ENCODE measurements at places on chromosomes 16 and 17.

- DNase-seq, result no peak
Measured at GRCh38 chr17:10661437-10661836, 4.3 kb upstream of the MYH3 start.

DNA sequence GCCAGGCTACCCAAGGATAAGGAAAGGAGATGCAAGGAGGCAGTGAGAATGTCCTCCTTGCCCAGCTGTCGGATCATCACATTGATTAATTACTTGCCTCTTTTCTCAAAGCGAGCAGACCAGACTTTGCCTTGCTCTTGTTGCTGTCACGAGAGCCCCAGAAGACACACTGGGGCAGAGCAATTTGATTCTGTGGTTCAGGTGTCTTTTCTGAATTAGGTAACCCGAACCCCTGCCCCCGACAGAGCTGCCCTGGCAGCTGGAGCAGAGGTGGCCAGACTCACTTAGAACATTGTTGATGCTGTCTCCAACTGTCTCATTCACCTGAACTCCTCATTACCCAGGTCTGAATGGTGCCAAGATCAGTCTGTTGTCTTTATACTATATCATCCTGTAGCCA is 34.3 kb downstream of the VAT1L start:
- no peak for DNase-seq

GRCh38 chr17:75550139-75550465 is 24.6 kb downstream of the LLGL2 start:
- no peak for DNase-seq

DNA sequence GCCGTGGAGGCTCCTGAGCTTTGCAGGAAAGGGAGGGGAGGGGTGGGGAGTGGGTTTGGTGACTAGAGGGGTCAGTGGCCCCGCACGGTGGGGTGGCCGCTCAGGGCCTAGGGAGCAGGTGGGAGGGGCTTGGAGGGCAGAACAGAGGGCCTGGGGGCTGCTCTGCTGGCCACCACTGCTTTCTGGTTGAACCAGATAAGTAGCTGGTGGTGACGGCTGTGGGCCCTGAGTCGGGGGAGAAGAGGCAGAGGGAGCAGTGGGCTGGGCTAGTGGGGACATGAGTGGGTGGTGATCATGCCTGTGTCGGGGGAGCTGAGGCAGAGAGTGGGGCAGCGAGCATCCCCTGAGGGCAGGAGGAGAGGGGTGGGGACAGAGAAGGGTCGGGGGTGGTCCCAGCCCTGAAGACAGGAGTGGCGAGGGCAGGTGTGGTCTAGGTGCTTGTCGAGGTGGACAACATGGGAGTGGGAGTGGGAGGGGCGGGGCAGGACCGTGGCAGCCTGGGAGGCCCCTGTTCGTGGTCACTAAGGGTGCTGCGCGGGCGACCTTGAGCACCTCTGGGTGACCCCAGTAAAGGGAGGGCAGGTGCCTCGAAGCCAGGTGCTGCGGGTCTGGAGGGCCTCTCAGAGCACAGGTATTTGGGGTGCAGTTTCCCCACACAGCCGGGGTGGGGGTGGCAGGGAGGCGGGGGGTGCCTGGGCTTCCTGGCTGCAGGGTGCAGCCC is 6.3 kb upstream of the CD7 start:
- no peak for DNase-seq

- DNase-seq, result no peak
Measured at GRCh38 chr17:35460354-35460851, 11.8 kb upstream of the SLFN13 start.

DNA sequence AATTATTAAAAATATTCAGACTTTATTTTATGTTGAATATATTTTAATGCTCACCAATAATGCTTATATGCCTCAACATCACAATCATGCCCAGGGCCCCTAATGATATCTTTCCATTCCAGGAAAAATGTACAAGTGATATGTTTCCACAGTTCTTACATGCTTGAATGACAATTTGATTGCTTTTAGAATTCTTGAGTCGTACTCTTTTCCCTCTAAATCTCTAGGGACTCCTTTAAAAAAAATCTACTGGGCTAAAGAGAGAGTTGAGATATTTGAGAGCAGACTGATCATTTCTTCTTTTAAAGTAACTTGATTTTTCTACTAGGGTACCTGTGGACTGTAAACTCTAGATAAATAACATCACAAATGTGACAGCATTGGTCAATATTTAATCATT is 18.2 kb upstream of the HLF start:
- DNase-seq, result no peak

DNA sequence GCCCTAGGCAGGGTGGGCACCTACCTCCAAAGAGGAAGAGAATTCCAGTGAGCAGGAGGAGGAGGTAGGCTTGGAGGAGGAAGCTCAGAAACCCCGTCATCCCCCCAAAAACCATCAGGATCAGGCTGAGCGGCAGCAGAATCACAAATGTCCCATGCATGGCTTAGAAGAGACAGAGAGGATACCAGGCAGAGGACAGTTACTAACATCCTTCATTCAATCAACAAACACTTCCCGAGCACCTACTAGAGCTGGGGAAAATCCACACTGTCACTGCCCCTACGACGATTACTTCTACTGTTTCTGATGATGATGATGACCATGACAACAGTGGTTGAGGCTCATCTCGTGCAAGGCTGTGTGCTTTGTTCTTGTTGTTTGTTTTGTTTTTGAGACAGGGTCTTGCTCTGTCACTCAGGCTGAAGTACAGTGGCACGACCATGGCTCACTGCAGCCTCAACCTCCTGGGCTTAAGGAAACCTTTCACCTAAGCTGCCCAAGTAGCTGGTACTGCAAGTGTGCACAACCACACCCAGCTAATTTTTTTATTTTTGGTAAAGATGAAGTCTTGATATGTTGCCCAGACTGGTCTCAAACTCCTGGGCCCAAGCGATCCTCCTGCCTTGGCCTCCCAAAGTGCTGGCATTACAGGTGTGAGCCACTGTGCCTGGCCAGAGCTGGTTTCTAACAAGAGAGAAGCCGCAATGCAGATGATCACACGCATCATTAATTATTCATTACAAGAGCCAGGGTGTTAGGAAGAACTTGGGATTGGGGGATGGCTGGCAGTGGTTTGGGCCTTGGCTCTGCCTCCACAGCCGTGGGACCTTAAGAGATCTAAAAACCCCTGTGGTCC is 18.0 kb downstream of the TMEM114 start:
- DNase-seq, result no peak

DNA sequence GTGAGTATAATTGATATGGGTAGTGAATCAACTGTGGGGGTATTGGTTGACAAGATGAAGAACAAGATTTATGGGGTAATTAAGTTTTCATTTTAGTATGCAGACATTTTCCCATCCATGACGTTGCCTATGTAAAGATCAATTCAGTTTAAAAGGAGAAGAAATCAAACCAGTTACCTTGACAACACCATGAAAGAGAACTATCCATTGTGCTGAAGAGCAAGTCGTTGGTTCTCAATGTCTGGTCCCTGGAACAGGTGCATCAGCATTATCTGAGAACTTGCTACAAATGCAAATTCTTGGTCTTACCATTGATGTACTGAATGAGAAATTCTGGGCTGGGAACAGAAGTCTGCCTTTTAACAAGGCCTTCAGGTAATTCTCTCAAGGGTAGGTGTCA is 801 bp upstream of the OR4D2 start:
- DNase-seq, result no peak

DNA sequence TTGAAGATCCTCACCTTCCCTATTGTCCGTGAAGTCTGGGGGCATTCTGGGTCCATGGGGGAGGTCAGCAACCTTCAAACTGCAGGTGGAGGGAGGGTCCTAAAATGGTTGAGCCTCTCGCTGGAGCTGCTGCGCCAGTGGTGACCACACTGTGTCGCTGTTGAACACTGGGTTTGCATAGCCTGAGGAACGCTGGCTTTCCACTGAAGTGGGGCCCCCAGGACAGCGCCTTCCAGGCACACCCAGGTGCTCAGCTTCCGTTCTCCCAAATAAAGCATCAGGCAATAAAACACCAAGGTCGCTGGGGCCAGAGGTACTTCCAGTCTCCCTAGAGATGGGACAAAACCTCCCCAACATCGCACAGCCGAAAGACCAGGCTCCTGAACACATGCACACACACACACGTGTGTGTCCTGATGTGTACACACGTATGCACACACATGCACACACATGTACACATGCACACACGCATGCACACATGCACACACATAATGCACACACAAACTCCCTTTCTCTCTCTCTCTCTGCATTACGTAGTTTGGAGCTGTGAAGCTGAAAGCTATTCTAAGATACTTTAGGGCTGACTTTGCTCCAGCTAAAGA is 120.6 kb downstream of the IRF8 start:
- DNase-seq, result no peak
